ENCODE measurements at places on chromosomes 13 and 19.
A peak's percentile ranks its signal among the peaks of the same experiment; 100 is the strongest.

- DNase-seq = no peak
Observed at GRCh38 chr13:109275852-109276251, 510.5 kb downstream of the IRS2 start.

- no peak for DNase-seq
Observed at GRCh38 chr13:71285700-71286099, 581.3 kb downstream of the DACH1 start.

DNA sequence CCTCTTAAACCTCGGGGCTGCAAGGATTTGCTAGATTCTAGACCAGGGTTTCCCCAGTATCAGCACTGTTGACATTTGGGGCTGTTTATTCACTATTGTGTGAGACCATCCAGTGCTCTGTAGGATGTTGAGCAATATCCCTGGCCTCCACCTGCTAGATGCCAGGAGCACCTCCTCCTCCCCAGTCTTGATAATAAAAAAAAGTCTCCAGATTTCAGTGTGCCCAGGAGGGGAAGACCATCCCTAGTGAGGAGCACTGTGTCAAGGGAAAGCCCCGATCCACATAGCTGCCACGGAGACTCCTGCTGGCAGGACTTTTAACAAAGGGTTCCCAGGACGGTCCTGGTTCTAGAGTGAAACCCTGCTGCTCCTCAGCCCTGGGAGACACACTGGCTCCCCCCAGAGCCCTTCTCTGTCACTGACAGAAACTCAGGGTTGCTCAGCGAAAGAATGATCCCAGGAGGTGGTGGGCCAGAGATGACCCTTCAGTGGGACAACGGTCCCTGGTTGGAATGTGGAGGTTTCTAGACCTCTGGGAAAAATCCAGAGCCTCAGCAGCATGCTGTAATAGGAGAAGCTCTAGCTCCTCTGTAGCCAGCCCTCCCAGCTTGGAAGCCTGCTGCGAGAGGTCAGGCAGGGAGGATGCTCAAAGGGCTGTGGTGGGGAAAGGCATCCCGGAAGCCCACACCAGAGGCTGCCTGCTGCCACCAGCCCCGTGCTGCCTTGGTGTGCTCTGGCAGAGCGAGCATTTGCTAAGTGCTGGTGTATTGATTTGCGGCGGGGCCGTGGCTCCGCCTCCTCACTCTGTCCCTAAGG, 20.3 kb downstream of the LYL1 start:
- no peak for DNase-seq

- no peak for DNase-seq
Observed at GRCh38 chr13:63901630-63902029, 2486.0 kb upstream of the PCDH20 start.

- no peak for DNase-seq
Observed at GRCh38 chr19:3698386-3698950, 1.8 kb downstream of the PIP5K1C start.

DNA sequence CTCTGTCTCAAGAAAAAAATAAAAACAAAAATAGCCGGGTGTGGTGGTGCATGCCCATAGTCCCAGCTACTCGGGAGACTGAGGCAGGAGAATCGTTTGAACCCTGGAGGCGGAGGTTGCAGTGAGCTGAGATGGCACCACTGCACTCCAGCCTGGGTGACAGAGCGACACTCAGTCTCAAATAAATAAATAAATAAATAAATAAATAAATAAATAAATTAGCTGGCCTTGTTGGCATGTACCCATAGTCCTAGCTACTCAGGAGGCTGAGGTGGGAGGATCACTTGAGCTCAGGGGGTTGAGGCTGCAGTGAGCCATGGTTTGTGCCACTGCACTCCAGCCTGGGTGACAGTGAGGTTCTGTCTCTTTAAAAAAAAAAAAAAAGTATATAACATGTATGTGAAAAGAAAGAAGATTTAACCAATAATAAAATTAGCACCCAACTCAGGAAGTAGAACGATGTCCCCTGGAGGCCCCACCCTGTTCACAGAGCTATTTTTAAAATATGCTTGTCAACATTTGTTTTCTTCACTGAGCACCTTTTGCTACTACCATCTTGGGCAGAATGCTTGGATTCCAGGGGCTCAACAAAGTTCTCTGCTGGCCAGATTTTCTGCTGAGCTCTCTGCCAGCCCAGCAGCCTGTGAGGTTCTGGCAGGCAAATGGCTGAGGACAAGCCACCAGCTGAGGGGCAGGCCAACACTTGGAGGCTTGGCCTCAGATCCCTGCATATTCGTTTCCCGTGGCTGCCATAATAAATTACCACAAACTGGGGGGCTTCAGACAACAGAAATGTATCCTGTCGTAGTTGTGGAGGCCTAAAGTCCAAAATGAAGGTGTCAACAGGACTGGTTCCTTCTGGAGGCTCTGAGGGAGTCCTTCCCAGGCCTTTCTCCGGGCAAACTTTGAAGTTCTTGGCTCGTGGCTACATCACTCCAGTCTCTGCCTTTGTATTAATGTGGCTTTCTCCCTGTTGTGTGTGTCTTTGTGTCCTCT, 5.2 kb downstream of the SLC25A42 start:
- DNase-seq = no peak

- DNase-seq = no peak
Observed at GRCh38 chr19:35236638-35237400, 8.3 kb upstream of the FAM187B start.

DNA sequence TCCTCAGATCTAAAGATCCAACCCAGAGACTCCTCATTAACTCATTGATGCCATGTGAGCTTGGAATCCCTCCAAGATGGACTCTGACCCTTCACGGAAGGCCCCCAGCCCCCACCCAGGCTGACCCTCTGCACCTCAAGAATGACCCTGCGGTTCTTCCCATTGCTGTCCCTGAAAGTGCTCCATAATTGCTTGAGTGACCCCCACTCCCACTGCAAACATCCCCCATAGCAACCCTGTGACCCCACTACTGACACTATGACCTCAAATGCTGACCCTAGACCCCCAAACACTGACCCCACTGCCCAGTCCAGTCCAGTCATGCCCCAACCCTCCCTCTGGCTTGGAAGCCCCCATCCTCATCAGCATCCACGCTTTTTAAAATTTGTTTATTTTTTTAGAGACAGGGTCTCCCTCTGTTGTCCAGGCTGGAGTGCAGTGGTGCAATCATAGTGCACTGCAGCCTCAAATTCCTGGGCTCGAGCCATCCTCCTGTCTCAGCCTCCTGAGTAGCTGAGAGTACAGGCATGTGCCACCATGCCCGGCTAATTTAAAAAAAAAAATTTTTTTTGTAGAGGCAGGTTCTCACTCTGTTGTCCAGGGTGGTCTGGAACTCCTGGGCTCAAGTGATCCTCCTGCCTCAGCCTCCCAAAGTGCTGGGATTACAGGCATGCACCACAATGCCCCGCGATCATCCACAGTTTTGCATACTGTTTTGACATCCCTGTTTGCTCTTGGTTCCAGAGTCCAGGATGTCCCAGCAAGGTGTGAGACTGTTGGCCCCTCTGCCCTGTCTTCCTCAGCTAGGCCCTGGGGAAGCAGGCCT, 855 bp downstream of the LYL1 start:
- DNase-seq = no peak

DNA sequence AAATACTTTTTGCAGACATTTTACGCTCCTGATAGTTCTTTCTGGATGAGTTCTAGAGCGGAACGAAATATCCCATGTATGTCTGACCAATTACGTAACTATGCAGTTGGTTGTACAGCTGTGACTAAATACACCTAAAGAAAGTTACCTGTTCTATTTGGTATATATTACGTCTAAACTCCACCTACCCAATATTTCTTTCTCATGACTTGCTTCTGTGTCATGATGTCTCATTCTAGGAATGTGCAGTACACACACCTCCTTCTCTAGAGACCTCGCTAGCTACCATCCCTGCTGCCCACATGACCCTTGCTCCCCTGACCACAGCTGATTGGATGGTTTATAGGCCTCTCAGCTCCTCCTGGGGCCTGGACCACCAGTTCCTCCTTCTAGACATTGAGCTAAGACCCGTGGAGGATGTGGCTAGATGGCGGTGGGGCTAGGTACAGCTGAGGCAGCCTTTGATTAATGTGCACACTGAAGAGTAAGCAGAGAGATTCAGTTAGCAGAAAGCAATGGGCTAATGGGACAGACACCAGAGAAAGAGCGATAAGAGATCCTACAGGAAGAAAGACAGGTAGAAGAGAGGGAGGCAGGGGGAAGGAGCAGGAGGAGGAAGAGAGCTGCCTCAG, 422.1 kb downstream of the COG6 start:
- no peak for DNase-seq

DNA sequence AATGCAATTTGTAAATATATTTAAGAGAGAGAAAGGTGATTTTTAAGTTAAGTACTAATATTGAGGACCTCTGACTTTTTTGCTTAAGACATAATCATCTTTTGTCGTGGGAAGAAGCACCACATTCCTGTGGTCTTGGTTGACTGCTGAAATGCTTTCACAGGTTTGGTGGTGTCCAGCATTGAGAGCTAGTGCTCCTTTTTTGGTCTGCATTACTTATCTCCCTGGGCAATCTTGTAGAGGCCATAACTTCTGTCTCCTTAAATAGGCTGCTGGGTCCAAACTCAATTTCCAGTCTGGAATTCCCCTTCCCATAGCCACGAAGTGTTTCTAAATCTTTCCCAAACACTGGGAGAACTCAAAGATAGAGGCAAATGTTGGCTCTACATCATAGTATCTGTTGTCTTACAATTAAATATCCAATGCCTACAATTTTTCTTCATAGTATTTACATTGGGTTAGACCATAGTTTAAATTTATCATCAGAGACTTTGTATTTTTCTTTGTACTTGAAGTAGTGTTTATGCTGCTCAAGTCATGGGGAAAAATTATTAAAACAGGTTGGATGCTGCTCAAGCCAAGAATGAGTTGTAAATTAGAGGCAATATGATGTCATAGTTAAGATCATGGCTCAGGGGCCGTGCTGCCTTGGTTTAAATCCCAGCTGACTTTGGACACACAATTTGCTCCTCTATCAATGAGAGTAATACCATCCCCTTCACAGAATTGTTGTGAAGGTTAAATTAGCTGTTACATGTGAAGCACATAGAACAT, 105.6 kb downstream of the POSTN start:
- DNase-seq = no peak

DNA sequence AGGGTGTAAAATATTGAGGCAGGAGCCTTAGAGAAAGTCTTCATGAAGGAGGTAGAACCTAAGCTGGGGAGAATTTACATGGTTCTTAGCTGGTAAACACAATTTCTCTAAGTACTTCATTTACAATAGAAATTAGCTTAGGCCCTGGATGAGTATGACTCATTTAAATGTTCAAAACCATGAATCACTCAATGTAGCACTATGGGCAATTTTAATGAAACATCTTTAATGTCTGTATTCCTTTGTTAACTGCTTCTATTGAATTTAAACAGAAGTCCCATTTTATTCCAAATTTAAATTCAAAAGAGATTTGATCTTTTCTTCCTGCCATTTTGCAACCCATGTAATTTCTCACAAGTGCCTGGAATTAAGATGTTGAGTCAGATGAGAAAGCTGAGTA, 252.1 kb downstream of the RFC3 start:
- no peak for DNase-seq

- no peak for DNase-seq
Observed at GRCh38 chr19:54207983-54208783, 7.5 kb downstream of the RPS9 start.

- no peak for DNase-seq
Observed at GRCh38 chr13:73254827-73255226, 196.0 kb downstream of the KLF5 start.

GRCh38 chr13:26050568-26051230, 1.1 kb downstream of the SHISA2 start:
- DNase-seq = no peak

DNA sequence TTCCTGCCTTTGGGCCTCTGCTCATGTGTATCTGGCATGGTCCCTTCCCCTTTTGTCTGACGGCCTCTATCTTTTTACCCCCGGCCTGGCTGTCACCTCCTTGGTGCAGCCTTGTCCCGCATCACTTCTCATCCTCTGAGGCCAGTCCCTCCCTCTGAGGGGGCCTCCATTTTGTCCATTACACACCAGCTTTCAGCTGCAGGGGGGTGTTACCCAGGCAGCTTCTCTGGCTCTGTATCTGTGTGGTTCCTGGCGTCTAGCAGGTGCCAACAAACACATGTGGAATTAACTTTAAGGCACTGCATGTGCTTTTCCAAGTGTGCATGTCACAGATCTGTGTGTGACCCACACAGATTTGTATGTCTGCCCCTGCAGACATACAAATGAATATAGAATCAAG, 52.4 kb downstream of the LYL1 start:
- no peak for DNase-seq

DNA sequence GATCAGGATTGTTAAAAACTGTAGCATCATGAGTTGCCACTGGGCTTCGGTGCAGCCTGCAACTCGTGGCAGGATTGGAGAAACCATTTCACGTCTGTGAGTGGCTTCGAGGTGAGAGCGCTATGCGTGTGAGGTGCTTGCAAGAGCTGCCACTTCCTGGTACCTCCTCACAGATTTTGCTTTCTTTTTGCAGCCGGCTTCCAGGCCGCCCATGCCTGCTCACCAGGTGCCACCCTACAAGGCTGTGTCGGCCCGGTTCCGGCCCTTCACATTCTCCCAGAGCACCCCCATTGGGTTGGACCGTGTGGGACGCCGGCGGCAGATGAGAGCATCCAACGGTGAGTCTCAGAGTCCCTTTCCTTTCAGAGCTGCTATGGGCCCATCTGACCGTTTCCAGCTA, 57.9 kb upstream of the C1QTNF9 start:
- DNase-seq = peak; percentile 84

GRCh38 chr13:98096059-98096458, 46.8 kb upstream of the FARP1 start:
- DNase-seq = no peak

DNA sequence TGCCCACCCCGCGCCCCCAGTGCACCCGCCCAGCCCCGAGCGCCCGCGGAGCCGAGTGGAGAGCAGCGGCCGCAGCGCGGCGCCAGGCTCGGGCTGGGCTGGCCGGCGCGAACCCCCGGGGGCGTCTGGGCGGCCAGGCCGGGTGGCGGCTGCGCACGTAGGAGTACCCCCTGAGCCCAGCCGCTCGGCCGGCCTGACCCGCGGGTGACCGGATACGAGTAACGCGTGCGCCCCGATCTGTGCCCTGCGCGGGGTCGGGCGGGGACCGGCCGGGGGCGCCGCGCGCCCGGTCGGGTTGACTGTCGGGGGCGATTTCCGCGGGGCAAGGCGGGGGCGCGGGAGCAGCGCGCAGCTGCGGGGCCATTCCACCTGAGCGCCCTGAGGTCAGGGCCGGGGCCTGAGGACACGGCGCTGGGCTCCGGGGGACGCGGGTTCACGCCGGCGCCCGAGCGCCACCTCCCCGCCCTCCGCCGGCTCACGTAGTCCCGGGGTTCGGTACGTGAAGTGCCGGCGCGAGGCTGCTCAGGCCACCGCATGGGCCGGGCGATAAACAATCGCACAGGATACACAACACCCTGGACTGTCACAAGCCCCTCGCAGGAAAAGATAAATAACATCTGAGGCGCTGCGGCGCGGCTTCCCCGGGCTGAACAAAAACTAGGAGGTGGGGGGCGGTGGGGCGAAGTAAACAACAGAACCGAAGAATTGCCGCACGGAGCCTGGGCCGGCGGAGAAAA, 37.6 kb upstream of the FLT1 start:
- DNase-seq = no peak

GRCh38 chr19:28609944-28610343, 603.0 kb downstream of the UQCRFS1 start:
- no peak for DNase-seq
